NCI-H2081 treated with DMSO at 0.1 percent for 48 hours (cell line): ENCODE measurements at places on chromosomes 6 and 20.

GRCh38 chr20:48635791-48636267, 192.0 kb downstream of the PREX1 start:
- DNase-seq, result no peak

- DNase-seq, result no peak
Measured at GRCh38 chr6:13485303-13485702, 2.1 kb downstream of the GFOD1 start.

- no peak for DNase-seq
Measured at GRCh38 chr20:50824137-50824536, 29.3 kb downstream of the BCAS4 start.

DNA sequence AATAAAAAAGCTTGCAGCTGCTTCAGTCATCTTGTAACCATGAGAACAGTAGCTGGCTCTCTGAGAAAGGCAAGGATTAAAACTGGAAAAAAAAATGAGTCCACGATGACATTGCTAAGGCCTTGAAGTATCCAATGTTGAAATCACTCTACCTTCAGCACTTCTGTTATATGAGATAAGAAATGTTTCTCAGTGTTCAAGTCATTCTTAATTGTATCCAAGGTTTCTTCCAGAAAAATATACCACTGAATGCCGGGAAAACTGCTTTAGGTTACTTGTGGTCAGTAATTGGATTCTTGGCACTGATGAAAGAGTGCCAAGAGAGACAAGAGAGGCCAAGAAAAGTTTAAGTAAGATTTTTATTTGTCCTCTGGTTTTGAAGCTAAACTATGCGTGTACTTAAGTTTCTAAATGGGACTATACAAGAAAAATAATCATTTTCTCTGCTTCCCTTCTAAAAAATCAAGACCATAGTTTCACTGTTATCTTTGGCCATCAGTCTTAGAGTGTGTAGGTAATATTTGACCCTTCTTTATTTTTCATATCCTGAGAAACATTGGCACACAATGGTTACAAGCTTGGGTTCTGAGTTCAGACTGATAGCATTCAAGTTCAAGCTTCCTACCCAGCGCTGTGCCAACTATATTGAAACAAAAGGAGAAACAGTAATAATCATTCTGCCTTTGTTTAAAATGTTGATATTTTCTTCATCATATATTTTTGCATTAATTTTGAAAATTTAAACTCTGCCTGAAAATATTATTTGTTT, 84.6 kb downstream of the TRDN start:
- no peak for DNase-seq

DNA sequence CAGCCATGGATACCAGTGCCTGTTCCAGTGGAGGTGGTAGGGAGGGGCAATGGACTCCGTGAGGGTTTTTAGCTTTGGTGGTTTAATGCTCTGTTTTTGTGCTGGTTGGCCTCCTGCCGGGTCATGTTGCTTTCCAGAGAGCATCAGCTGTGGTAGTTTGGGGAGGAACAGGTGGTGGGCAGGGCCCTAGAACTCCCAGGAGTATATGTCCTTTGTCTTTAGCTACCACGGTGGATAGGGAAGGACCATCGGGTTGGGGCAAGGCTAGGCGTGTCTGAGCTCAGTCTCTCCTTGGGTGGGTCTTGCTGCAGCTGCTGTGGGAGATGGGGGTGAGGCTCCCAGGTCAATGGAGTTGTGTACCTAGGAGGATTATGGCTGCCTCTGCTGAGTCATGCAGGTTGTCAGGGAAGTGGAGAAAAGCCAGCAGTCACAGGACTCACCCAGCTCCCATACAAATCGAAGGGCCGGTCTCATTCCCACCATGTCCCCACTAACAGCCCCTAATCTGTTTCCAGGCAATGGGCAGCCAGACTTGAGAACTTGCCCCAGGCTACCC, 38.9 kb downstream of the MRAP2 start:
- DNase-seq, result no peak

DNA sequence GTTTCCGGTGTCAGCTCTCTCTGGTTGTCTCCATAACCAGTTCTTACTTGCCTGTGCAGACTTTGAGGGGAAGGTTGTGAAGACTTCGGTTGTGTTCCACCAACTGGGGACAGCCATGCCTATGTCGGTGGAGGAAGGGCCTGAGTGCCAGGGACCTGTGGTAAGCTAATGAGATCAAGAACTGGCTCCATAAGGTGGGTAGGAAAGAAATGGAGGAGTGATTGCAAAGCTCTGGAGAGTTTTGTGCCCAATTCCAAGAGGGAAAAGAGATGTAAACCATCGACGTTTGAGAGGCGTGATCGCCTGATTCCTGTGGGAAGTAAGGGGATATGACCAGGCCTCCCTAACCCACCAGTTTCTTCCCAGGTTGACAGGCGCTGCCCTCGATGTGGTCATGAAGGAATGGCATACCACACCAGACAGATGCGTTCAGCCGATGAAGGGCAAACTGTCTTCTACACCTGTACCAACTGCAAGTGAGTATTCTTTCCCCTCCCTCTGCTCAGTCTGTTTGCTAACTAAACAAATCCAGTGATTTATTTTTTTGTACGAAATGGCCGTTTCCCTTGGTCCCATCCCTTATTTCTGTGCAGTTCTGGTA, 893 bp downstream of the POLR1H start:
- DNase-seq, result no peak

- no peak for DNase-seq
Measured at GRCh38 chr6:134809130-134809529, 140.8 kb downstream of the ALDH8A1 start.

GRCh38 chr6:21133901-21134300, 459.6 kb upstream of the SOX4 start:
- DNase-seq, result no peak

- DNase-seq, result no peak
Measured at GRCh38 chr6:36290668-36291620, 21.1 kb downstream of the PNPLA1 start.

DNA sequence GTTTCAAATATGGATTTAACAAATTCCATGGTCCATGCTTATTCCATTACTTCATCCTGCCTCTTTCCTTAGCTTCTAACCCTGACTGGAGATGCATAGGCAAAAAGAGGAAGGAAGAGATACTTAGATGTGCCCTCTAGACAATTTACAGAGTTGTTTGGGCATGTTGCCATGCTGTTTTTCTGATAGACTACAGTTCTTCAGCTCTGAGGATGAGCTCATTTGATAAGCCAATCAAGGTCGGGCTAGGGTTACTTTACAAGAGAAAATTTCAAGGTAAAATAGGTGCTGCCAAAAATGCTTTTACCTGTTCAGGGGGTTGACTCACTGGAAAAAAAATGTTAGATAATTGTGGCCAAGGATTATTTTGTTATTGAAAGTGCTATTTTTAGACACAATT, 5.9 kb downstream of the HCRTR2 start:
- DNase-seq, result no peak

- DNase-seq, result no peak
Measured at GRCh38 chr6:142293121-142293520, 8.7 kb upstream of the ADGRG6 start.

- DNase-seq, result no peak
Measured at GRCh38 chr20:11261533-11262000, 587.8 kb upstream of the JAG1 start.

GRCh38 chr20:63080411-63080810, 73.6 kb upstream of the BHLHE23 start:
- DNase-seq, result no peak

DNA sequence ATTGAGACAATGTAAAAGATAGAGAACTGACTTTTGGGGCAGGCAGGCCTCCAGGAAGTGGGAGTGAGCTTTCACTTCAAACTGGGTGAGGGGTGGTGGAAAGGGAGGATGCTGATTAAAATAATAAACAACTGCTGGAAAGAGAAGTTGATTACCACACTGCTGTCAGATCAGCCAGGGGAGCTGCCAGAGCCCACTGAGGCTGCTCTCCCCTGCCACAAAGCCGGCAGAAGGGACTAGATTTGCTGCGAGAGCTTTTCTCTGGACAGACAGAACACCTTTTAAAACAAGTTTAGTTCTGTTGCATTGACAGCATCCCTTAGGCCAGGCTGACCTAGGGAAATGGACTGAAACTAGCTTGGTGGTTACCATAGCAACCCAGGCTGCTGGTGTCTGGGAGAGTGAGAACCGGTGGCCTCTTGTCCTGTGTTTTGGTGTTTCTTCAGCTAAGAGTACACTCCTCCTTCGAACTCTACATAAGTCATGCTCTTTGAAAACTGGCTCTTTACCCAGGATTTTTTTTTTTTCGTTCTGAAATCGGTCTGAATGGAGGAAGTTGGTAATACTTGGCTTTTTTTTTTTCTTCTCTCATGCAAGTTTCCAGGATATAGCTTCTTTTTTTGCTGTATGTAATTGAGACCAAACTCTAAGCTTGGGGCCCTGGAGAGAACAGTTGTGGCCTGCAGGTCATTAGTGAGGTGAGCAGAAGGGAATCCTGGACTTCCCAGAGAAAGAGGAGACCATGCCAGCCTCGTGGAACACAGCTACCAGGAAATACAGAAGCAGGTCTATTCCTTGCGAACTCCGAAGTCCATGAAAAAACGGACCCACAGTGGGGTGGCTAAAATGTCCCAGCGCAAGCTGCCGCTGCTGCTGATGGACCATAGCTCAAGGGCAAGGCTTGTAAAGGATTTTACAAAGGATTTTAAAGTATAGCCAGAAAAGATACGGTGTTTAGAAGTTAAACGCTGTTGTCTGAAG, 374.4 kb downstream of the UTRN start:
- DNase-seq, result no peak

- no peak for DNase-seq
Measured at GRCh38 chr6:10791673-10792072, 44.1 kb downstream of the TMEM14B start.

GRCh38 chr20:3072530-3073250, 1.3 kb downstream of the OXT start:
- DNase-seq, result no peak

- no peak for DNase-seq
Measured at GRCh38 chr6:154981079-154981870, 13.8 kb upstream of the TIAM2 start.

DNA sequence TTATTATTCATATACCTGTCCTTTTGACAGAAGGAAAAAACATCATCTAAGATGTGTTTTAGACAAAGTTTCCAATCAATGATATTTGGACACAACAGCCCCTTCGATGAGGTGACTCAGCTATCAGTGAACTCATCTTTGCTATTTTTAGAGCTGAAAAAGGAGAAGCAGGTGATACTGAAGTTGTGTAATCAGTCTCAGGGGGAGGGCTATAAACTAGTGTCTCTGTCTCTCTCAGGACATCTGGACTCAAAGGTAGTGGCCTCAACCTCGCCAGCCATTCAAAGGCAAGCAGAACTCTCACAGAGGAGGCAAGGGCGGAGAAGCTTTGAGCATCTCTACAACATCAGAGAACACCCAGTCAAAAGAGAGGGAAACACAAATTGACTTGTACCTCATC, 135.4 kb downstream of the BFSP1 start:
- no peak for DNase-seq

GRCh38 chr6:33634161-33634727, 13.1 kb downstream of the ITPR3 start:
- DNase-seq, result no peak

GRCh38 chr6:128310451-128310850, 209.9 kb downstream of the PTPRK start:
- DNase-seq, result no peak

DNA sequence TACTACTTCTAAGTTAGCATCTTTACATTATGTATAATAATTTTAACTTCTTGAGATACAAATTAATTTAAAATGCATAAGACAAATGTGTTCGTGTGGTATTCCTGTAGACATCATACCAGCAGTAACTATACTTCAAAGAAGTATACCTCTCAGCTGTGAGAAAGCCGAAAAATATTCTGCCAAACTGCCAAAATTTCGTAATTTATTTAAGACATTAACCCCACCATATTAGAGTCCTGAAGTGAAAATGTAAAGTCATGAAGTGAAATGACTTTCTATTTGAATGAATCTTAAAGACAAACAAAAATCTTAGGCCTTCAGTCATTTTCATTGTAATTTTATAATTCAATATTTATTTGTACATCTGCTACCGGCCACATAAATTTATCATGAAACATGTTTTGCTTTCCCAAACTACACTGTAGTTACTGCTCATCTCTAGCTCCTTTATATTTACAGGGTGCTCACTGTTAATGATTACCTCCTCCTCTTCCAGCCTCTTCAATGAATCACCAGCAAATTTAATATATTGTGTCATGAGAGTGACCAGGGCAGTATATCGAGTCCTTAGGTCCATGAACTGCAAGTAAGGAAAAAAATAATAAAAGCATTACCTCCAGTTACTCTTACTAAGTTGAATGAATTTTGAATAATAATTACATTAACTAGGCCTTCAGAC, 18.5 kb downstream of the DST start:
- no peak for DNase-seq

GRCh38 chr6:116424001-116424400, 37.2 kb upstream of the CALHM6 start:
- no peak for DNase-seq
